IMR-90 (cell line): ENCODE measurements at places on chromosomes 3 and 15. TPM values are rescaled to one million over a fixed set of nuclear protein-coding genes. Genes with fewer than 3 reads are reported as not detected.

DNA sequence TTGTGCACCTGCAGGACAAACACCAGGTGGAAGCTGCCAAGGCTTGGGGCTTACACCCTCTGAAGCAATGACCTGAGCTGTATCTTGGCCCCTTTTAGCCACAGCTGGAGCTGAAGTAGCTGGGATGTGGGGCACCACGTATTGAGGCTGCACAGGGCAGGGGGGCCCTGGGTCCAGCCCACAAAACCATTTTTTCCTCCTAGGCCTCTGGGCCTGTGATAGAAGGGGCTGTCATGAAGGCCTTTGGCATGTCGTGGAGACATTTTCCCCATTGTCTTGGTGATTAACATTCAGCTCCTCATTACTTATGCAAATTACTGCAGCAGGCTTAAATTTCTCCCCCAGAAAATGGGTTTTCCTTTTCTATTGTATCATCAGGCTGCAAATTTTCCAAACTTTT is 27.6 kb upstream of the MME start:
- H3K4me3 ChIP-seq = no peak overlapping the region
- H3K27me3 ChIP-seq = no peaks in the 10 kb centered on the region
- H3K36me3 ChIP-seq = no peaks in the 10 kb centered on the region
- no peak overlapping the region for H3K27ac ChIP-seq

DNA sequence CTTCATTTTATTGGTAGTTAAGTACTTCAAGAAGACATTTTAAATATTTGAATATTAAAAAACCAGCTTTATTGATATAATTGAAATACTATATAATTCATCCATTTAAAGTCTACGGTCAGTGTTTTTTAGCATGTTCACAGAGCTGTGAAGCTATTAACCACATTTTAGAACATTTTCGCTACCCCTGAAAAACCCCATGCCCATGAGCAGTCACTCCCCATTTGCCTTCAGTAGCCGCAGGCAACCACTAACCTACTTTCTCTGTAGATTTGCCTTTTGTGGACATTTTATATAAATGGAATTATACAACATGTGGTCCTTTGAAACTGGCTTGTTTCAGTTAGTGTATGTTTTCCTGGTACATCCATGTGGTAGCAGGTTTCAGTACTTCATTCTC is 55.7 kb downstream of the GPR171 start:
- H3K4me1 ChIP-seq = peaks cover 2% of the 10 kb centered on the region; the same call in 1 of the 2 replicates
- no peak overlapping the region for H3K27ac ChIP-seq
- no peak overlapping the region for H3K4me3 ChIP-seq
- no peak for DNase-seq
- peaks cover 26% of the 10 kb centered on the region for H3K27me3 ChIP-seq
- no peaks in the 10 kb centered on the region for H3K36me3 ChIP-seq

- H3K36me3 ChIP-seq = no peaks in the 10 kb centered on the region
- peaks cover 2% of the 10 kb centered on the region; the same call in 1 of the 2 replicates for H3K27me3 ChIP-seq
- DNase-seq = no peak
- H3K4me3 ChIP-seq = no peak overlapping the region
- H3K4me1 ChIP-seq = no peaks in the 10 kb centered on the region
- H3K27ac ChIP-seq = no peak overlapping the region
Observed at GRCh38 chr15:75834021-75834420, 9.2 kb upstream of the UBE2Q2 start.

- no peaks in the 10 kb centered on the region for H3K27me3 ChIP-seq
- no peak overlapping the region for H3K27ac ChIP-seq
- DNase-seq = no peak
- H3K4me1 ChIP-seq = no peaks in the 10 kb centered on the region; the same call in 1 of the 2 replicates
- peaks cover 68% of the 10 kb centered on the region for H3K36me3 ChIP-seq
Observed at GRCh38 chr3:124972457-124972856, 37.9 kb upstream of the MUC13 start.

GRCh38 chr3:108099679-108100428 is 9.0 kb upstream of the CD47 start:
- no peak overlapping the region for H3K4me3 ChIP-seq
- DNase-seq = peak; percentile 6
- H3K27ac ChIP-seq = no peak overlapping the region
- no peaks in the 10 kb centered on the region for H3K27me3 ChIP-seq

GRCh38 chr15:85474700-85475316 is 94.4 kb downstream of the AKAP13 start:
- no peaks in the 10 kb centered on the region for H3K27me3 ChIP-seq
- no peak for DNase-seq
- peaks cover 19% of the 10 kb centered on the region for H3K4me1 ChIP-seq
- no peak overlapping the region for H3K27ac ChIP-seq
- H3K36me3 ChIP-seq = no peaks in the 10 kb centered on the region
- no peak overlapping the region for H3K4me3 ChIP-seq

DNA sequence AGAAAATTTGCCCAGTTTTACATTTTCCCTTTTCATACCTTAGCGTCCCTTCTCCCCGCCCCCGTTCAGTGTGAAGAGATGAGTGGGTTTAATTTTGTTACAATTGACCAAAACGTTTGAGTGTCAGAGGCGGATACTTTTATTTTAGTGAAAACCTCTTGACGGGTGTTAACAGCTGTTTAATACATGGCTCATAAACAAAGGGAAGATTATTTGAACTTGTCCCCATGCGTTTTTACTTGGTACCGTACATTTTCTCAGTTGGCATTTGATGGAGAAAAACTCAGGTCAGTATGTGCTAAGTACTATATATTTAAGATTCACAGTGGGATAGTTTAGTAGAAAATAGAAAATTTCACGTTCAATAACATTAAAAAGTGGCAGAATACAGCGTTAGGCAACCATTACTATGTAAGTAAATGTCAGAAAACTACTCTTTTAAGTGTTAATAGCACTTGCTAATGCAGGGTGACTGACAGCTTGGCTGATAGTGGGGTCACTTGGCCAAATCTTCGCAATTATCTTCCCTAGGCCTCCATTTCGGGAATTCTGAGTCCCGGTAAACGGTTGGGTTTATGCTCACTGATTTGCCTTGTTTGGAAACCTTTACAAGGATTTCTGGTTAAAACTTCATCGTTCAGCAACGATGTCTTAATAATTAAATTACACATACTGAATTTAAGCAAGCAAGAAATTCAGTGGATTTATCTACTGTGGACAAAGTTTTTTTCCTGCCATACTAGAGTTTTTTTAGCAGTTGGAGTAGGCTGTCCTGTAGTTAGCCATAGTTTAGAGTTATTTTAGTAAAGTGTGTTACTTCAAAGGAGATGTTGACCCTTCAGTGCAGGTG is 4.8 kb downstream of the CHD2 start:
- H3K36me3 ChIP-seq = peaks cover 9% of the 10 kb centered on the region
- peak overlapping the region; percentile 38 for H3K4me3 ChIP-seq
- H3K27me3 ChIP-seq = no peaks in the 10 kb centered on the region
- peaks cover 16% of the 10 kb centered on the region for H3K4me1 ChIP-seq
- DNase-seq = no peak

DNA sequence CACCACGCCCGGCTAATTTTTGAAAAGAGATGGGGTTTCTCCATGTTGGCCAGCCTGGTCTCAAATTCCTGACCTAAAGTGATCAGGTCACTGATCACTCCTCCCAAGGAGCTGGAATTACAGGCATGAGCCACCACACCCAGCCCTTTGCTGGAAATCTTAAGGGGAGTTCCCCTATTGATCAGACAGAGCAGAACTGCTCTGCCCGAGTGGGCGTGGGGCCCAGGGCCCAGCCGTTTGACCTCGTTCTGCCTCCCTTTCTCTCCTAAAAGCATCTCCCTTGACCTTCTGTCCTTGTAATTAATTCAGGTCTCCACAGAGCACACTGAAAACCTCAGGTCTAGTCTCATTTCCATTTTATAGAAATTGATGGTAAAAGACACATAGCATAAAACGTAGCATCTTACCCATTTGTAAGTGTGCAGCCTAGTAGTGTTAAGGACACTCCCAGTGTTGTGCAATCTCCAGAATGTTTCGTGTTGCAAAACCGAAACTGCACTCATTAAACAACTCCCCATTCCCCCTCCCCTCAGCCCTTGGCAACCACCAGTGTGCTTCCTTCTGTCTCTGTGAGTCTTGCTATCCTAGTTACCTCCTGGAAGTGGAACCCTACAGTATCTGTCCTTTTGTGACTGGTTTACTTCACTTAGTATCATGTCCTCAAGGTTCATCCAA is 89.3 kb downstream of the SLCO3A1 start:
- H3K27me3 ChIP-seq = no peaks in the 10 kb centered on the region
- peaks cover 5% of the 10 kb centered on the region; the same call in 1 of the 2 replicates for H3K4me1 ChIP-seq
- peak; percentile 89 for DNase-seq
- H3K27ac ChIP-seq = peak overlapping the region; percentile 21; the same call in 1 of the 2 replicates
- no peak overlapping the region for H3K4me3 ChIP-seq

DNA sequence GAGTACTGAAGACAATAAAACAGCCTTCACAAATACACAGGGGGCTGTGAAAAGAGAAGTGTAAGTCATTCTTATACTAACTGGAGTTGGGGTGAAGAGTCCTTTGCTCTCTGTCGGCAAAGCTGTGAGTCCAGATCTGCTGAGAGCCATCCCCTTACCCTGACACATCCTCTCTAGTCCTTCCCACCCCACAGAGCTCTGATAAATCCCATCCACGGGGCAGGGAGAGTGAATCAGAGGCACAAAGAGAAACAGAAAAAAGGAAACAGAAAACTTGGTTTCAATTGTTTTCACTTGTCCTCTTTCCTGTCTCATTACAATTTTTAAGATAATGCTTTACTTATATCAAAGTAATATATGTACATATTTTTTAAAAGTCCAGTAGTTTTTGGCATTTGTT is 18.2 kb upstream of the ZNF639 start:
- H3K36me3 ChIP-seq = no peaks in the 10 kb centered on the region
- no peaks in the 10 kb centered on the region for H3K27me3 ChIP-seq
- H3K27ac ChIP-seq = no peak overlapping the region
- H3K4me1 ChIP-seq = no peaks in the 10 kb centered on the region
- no peak overlapping the region for H3K4me3 ChIP-seq

DNA sequence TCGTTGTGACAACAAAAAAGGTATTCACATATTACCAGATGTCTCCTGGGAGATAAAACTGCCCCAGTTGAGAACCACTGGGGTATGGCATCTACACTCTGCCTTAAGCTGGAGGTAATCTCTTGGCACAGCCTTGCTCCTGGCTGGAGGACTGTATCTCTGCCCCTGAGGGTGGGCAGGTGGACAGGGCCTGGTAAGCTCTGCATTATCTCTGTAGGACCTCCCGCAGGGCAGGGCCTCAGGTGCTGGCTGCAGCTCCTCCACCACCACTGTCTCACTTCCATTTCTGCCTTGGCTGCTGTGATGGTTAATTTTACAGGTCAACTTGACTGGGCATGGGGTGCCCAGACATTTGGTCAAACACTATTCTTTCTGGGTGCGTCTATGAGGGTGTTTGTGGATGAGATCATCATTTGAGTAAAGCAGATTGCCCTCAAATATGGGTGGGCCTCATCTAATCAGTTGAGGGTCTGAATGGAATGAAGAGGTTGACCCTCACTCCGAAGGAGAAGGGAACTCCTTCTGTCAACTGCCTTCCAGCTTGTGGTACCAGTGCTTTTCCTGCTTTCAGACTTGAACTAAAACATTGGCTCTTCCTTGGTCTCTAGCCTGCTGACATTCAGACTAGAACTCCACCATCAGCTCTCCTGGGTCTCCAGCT is 9.8 kb upstream of the RHCG start:
- H3K4me3 ChIP-seq = no peak overlapping the region
- no peaks in the 10 kb centered on the region for H3K36me3 ChIP-seq
- H3K27ac ChIP-seq = no peak overlapping the region
- peaks cover 31% of the 10 kb centered on the region for H3K27me3 ChIP-seq

GRCh38 chr3:73600293-73600938 is 24.3 kb downstream of the PDZRN3 start:
- DNase-seq = peak; percentile 42
- H3K36me3 ChIP-seq = peaks cover 16% of the 10 kb centered on the region
- H3K4me1 ChIP-seq = peaks cover 12% of the 10 kb centered on the region
- no peak overlapping the region for H3K4me3 ChIP-seq

DNA sequence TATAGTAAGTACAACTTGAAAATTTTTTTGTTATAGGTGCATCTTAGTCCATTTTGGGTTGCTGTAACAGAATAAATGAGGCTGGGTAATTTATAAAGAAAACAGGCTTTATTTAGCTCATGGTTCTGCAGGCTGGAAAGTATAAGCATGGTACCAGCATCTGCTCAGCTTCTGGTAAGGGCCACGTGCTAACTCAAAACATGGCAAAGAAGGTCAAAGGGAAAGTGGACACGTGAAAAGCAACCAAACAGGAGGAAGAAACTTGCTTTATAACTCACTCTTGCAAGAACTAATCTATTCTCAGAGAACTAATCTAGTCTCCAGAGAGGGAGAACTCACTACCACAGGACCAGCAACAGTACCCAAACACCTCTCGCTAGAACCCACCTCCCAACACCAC is 9.1 kb downstream of the HDGFL3 start:
- H3K4me1 ChIP-seq = peaks cover 2% of the 10 kb centered on the region; the same call in 1 of the 2 replicates
- H3K27me3 ChIP-seq = no peaks in the 10 kb centered on the region
- DNase-seq = no peak
- H3K4me3 ChIP-seq = no peak overlapping the region
- no peaks in the 10 kb centered on the region for H3K36me3 ChIP-seq

DNA sequence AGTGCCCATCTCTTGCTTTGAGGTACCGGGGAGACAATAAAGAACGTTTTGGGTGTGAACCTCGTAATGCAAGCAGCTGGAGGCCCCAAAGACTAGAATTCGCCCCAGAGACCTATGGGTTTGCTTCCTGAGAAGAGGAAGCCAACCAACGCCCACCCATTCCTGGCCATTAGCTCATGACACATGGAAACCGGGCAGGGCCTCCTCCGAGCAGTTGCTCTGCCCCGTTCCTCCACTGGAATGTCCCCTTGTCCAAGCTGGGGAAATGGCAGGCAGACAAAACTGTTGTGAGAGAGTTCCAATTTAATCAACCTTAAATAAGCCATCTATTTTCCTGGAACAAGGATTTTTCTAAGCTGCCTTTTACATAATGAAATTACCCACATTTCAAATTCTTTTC is 250.9 kb upstream of the IGF1R start:
- no peak for DNase-seq
- H3K36me3 ChIP-seq = no peaks in the 10 kb centered on the region
- no peaks in the 10 kb centered on the region for H3K4me1 ChIP-seq
- no peak overlapping the region for H3K4me3 ChIP-seq
- H3K27me3 ChIP-seq = no peaks in the 10 kb centered on the region

DNA sequence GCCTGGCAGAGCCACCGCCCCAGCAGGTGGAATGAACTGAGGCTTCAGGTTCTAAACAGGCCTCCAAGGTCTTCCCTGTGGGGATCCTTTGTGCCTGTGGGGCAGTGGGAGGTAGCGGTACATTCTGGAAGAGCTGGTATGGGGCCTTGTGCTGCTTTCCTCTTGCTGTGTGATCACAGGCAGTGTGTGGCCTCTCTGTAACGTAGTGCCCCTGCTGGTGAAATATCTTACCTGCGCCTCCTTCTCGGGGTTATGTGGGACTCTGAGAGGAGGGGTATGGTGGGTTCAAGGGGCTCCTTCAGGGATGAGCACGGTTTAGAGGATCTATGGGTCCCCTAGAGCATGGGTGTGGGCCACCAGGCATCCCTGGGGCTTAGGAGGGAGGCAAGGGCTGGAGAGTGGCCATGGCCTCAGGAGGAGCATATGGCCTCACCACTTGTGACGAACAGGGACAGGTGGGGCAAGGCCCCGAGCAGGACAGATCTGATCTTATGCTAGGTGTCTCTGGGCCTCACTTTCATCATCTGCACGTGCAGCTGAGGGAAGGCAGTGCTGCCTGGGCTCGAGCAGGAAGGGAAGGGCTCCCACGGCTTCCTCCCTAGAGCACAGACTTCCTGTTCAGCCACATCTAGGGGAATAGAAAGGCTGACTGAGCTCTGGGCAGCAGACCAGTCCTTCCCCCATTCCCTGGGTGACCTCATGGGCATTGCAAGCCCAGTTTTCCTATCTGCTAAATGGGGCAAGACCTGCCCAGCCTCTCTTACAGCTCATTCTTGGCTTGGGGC is 1.9 kb upstream of the ALS2CL start:
- H3K4me3 ChIP-seq = no peak overlapping the region
- no peak for DNase-seq
- peaks cover 9% of the 10 kb centered on the region for H3K27me3 ChIP-seq
- no peaks in the 10 kb centered on the region for H3K36me3 ChIP-seq

Gene SHC4
- polyA plus RNA-seq = 0.91 and 0.95 TPM in 2 replicates

Gene NEK10
- polyA plus RNA-seq = 1.4 and 2.2 TPM in 2 replicates

Gene ADAMTSL3
- 0.02 TPM in 1 of 2 replicates, not detected in the other for polyA plus RNA-seq

Gene ADAMTS9
- polyA plus RNA-seq = 0.46 and 0.55 TPM in 2 replicates

Gene EPHA3
- polyA plus RNA-seq = 0.04 and 0.10 TPM in 2 replicates
